ENCODE measurements at places on chromosomes 1 and 21.

GRCh38 chr1:100750005-100750885, 30.7 kb downstream of the VCAM1 start:
- no peak for DNase-seq

- no peak for DNase-seq
Observed at GRCh38 chr21:34110594-34111202, 37.3 kb downstream of the MRPS6 start.

- DNase-seq = no peak
Observed at GRCh38 chr1:202679406-202680177, 30.7 kb downstream of the SYT2 start.

- DNase-seq = no peak
Observed at GRCh38 chr21:31964692-31965091, 91.9 kb downstream of the HUNK start.

- DNase-seq = no peak
Observed at GRCh38 chr1:165560883-165561656, 17.3 kb downstream of the LRRC52 start.

DNA sequence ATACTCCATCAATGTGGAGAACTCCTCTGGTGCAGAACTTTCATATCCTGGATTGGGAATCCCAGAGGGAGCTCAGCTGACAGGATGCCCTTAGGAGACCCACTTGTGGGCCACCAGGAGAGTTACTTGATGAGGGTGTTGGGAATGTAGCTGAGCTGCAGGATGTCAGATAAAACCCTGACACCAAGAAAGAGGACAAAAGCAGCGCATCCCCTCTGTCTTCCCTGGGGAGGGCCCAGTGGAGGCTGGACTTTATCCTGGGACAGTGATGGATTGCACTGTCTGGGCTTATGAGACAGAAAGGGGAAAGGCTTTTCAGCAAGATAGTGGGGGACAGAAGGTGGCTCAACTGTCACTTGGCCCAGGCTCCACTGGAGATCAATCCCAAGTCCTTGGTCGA, 88.1 kb upstream of the BCAR3 start:
- no peak for DNase-seq

Data from GM12865 (cell line).